Stimulated activated CD8-positive, alpha-beta memory T cell treated with anti-CD3 and anti-CD28 coated beads, Interleukin-7, amount 100 ng/mL, for 24 hours (primary cell): ENCODE measurements at places on chromosomes 11 and 22.

GRCh38 chr11:95577716-95578460 is 211.7 kb downstream of the FAM76B start:
- no peak for DNase-seq

DNA sequence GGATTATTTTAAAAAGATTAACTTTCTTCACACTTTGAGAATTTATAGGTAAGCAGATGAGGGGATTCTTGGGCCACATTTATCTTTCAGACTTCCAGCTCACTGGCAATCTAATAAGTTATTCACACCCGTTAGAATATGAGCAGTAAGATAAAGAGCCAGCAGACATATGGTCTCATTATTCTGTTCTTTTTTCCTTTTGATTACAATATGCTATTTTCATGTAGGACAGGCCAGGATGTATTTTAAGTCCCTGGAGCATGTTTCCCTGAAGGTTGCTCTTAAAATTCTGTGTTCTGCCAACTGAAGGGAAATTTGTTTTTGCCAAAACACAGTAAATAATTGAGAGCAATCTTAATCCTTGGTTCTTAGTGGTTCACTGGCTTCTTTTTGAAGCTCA is 22.2 kb downstream of the PDHX start:
- no peak for DNase-seq

- DNase-seq: no peak
Measured at GRCh38 chr11:7533199-7534041, 19.6 kb downstream of the PPFIBP2 start.

DNA sequence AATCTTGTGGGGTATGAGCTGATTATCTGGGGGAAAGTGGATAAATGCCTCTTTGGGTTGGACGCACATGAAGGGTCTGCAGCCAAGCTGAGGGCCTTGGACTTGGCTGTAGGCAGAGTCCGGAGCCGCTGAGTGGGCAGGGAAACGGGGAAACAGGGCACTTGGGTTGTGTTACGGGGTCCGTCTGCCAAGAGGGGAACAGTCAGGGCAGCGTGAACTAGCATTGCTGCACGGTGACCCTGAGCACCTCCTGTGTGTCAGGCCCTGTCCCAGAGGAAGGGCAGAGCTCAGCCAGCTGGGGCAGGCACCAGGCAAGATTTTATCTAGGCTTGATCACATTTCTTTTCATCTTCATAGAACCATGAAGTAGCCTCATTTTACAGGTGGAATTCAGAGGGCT is 11.9 kb downstream of the FAM83F start:
- no peak for DNase-seq

- no peak for DNase-seq
Measured at GRCh38 chr11:16160146-16160545, 196.2 kb downstream of the SOX6 start.

- no peak for DNase-seq
Measured at GRCh38 chr22:39721206-39722031, 150.9 kb downstream of the CACNA1I start.

- no peak for DNase-seq
Measured at GRCh38 chr11:111205632-111206385, 39.7 kb upstream of the POU2AF2 start.

GRCh38 chr11:70486731-70487130 is 88.4 kb downstream of the CTTN start:
- DNase-seq: no peak

- no peak for DNase-seq
Measured at GRCh38 chr11:45886816-45887520, 1.5 kb downstream of the MAPK8IP1 start.

GRCh38 chr11:96341211-96342013 is 1.6 kb downstream of the MAML2 start:
- peak; percentile 37 for DNase-seq

DNA sequence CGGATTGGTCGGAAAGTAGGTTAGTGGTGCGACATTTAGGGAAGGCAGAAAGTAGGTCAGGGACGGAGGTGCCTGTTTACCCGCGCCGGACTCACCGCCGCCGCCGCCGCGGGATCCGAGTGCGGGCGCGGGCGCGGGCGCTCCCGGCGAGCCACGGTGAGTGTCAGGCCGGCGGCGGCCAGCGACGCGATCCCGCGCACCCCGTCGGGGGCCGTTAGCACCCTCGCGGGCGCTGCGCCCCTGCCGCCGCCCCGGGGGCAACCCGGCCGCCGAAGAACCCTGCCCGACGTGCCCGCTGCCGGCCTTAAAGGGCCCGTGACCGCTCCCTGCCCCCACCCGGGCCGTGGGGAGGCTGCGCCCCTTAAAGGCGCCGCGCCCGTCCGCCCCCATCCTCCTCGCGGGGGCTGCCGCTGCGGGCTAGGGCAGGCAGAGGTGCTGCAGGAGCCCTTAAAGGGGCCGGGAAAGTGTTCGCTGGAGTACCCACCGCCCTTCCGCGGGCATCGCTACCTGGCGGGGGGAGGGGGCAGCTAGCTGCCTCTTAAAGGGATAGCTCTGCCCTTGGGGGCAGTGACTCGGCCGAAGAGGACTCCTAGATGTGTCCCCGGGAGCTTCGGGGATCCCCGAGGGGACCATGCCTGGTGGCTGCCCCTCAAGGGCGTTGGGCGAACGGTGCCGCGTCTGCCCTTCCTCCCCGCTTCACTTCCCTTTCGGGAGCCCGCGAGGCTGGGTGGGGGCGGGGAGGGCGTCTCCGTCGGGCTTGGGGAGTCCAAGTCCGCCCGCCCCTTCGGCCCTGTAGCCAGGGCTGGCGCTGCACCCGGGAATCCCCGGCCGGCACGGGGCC is at the start of gene BMAL1:
BMAL1 (plus strand) TSS at position 23 of the 841 bp plus-strand sequence. CDS start 76,519 bp downstream, outside the sequence.
- DNase-seq: no peak

DNA sequence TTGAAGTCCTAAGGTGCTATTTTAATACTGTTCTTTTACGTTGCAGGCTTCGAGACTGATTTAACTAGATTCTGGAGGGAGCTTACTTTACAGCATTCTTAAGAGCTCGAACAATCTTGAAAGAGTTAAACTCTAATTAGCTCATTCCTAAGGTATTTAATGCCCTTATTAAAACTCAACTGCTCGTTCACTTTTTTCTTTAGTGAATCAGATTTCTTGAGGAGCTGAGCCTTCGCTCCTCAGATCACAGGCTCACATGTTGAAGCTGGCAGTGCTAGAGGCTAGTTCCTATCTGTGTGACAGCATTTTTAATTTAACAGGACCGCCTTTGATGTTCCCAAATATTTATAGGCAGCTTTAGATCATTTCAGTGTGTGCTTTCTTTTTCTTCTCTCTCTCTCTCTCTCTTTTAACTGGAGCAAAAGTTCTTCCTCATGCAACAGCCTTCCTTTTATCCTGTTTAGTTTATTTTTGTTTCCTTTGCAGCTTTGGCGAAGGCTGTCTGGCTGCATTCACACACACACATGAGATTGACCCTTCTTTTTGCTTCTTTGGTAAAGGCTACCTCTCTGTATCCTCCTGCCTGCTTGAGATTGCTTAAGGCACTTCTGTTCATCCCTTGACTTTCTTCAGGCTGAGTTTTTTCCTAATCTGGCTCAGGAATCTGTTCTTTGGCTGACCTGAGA is 21.0 kb downstream of the ZNRF3 start:
- no peak for DNase-seq

- no peak for DNase-seq
Measured at GRCh38 chr22:30702856-30703255, 8.2 kb downstream of the OSBP2 start.

- no peak for DNase-seq
Measured at GRCh38 chr11:125303694-125304093, 139.1 kb downstream of the PKNOX2 start.

- DNase-seq: peak; percentile 68
Measured at GRCh38 chr11:73295241-73295995, 12.7 kb upstream of the ARHGEF17 start.

- DNase-seq: no peak
Measured at GRCh38 chr11:27573024-27573423, 66.5 kb upstream of the LIN7C start.

- DNase-seq: no peak
Measured at GRCh38 chr11:8180469-8180868, 11.6 kb upstream of the RIC3 start.

GRCh38 chr11:72578051-72578450 is 96.2 kb downstream of the PDE2A start:
- DNase-seq: no peak

GRCh38 chr11:97742717-97743116 is 1278.0 kb upstream of the CNTN5 start:
- no peak for DNase-seq

GRCh38 chr11:125947419-125948277 is 1.8 kb downstream of the VSIG10L2 start:
- no peak for DNase-seq

DNA sequence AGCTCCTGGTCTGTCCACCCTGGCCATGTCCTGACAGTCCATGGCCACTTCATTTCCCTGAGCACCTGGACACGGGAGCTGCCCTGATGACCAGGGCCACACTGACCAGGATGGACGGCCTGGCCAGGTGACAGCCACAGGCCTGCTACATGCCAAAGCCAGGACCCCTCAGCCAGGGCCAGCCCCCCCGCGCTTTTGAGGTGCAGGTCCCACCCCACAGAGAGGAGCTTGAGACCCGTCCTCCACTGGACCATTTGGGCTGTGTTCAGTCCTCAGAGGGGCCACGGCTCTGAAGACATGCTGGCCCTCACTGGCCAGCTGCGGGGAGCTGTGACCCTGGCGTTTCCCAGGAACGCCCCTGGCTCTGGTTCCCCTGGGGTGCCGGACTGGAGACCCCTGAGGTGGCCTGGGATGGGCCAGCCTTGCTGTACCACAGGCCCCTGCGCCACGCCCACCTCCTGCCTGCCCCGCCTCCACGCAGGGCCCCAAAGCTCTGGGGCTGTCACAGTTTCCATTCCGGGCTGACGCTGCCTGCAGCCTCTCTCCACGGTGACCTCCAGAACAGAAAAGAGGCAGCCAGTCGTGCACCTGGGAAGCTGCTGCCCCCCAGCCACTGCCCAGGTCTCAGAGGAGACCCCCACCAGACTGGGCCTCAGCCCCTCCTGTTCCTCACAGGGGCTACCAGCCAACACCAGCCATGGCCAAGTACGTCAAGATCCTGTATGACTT is 18.2 kb downstream of the EPS8L2 start:
- DNase-seq: no peak

- DNase-seq: no peak
Measured at GRCh38 chr22:38727123-38727522, 21.4 kb downstream of the GTPBP1 start.

DNA sequence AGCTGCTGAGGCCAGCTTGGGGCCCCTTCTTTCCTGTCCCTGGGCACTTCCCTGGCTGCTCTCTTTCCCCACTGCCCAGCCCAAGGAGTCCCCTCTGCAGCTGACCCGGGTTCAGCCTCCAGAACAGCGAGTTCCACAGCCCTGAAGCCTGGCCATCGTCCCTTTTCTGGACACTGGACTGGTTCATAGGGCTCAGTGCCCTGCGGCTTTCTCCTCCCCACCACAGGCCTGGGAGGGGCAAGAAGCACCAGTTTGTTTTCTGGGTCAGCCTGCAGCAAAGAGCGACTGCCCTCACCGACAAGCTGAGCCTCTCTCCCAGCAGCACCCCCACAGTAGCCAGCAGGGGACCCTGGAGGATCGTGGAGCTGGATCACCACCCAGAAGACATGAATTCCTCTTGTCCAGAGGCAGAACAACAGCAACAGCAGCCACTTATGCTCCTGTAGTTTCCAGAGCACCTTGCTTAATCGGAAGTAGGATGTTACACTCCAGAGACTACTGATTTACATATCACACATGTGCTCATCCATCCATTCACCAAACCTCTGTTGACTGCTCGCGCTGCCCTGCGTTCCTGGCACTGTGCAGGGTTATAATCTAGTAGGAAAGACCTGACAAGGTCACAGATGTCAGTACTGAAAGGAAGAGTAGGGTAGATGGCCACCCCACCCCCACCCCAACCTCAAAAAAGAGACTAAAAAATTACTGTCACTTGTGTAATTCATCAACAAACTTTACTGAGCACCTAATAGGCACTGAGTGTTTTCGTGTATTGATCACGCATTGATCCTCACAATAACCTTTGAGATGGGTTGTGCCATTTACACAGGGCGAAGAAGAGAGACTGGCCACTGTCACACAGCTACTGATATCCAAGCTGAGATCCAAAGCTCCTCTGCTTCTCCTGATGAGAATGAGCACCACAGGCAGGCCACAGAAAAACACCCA is 13.0 kb upstream of the CXCR5 start:
- DNase-seq: no peak

GRCh38 chr11:118342503-118343161 is at the start of gene CD3D:
Gene CD3D, minus strand, starts transcription at chr11:118342705. Its CDS starts 98 bp downstream, at chr11:118342607.
- no peak for DNase-seq

DNA sequence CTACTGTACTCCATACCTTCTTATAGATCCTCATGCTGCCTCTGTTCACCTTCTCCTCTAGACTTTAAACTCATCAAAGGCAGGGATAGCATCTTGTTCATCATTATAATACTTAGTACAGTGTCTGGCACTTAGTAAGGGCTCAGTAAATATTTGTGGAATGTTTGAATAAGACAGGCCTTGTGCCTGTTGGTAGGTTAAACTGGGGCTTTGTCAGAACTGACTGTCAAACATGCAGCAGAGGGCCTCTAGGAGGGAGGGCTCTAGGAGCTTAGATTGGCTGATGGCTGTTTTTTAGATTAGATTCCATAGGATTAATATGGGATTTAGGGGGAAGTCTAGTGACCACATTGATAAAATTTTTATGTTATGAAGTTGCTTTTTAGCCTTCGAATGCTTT is 70.8 kb downstream of the RNF169 start:
- DNase-seq: no peak

DNA sequence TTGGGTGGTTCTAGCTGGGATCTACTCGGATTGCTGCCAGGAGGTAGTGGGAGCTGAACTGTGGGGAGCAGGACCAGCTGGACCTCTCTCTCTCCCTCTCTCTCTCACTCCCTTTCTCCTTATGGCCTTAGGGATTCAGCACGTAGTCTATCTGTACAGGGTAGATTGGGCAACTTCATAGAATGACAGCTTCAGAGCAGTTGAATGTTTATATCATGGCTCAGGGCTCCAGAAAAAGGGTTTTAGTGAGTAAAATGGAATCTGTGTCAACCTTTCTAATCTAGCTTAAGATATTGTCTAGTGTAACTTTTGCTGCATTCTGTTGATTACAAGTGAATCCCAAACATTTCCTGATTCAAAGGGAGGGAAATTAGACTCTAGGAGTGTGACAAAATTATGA is 127.7 kb upstream of the PDGFD start:
- no peak for DNase-seq

GRCh38 chr11:12259956-12260355 is 117.4 kb upstream of the PARVA start:
- DNase-seq: no peak

DNA sequence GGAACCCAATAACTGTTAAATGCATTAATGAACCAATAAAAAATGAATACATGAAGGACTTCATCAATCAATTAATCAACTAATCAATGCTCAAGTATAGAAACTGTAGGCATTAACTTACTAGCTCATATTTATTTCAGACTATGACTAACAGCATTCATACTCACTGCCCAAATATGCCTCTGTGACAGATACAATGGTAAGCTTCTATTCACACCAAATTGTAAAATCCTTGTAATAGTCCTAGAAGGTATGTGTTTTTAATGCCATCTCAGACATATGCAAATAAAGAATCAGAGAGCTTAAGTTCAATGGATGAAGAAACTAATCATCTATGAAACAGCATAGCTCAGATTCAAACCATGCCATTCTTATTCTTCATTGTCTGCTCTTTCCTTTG is 1253.6 kb upstream of the TENM4 start:
- DNase-seq: no peak

GRCh38 chr22:37427135-37427710 is at the start of gene ELFN2:
Gene ELFN2, minus strand, starts transcription at chr22:37427479. Its CDS starts 51,945 bp downstream, at chr22:37375534.
- no peak for DNase-seq

GRCh38 chr11:130897262-130898182 is 18.8 kb downstream of the SNX19 start:
- no peak for DNase-seq

GRCh38 chr22:50325444-50326224 is 1.2 kb downstream of the DENND6B start:
- DNase-seq: no peak

GRCh38 chr11:47125083-47125482 is 51.6 kb downstream of the ARFGAP2 start:
- no peak for DNase-seq
